ENCODE measurements at places on chromosomes 2 and 18. TPM values are rescaled to one million over a fixed set of nuclear protein-coding genes. Genes with fewer than 3 reads are reported as not detected.

The C2orf74 gene
- 12.0 TPM for total RNA-seq

The TUBA3E gene
- not detected for total RNA-seq

The HMSD gene
- 0.69 TPM for total RNA-seq

The GAREM2 gene
- 17.3 TPM for total RNA-seq

The DQX1 gene
- total RNA-seq = not detected

The CKAP2L gene
- 4.2 TPM for total RNA-seq

Measured in diencephalon (tissue), 1 donor.